ENCODE measurements at places on chromosomes 7 and 10.

- DNase-seq: no peak
Observed at GRCh38 chr10:22022257-22023032, 18.9 kb upstream of the DNAJC1 start.

- DNase-seq: no peak
Observed at GRCh38 chr7:43454936-43455518, 127.9 kb upstream of the STK17A start.

DNA sequence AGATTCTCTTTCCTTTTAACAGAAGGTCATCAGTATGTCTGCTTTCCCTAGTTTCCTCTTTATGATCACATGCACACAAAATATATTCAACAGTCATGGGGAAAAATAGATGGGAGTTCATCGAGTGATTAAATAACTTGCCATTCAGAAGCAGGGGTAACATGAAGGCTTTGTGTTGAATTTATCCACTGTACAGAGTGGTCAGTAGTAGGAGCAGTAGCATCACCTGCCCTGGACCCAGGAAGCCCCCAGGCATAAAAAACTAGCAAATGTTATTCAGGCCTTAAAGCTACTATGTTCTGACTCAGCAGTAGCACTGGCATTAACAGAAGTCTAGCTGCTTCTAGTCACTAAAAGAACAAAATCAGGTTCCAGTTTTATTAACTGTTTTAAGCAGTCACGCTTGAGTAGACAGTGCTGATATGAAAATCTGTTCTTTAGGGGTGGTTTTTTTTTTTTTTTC is 31.4 kb upstream of the FAM133B start:
- DNase-seq: no peak

DNA sequence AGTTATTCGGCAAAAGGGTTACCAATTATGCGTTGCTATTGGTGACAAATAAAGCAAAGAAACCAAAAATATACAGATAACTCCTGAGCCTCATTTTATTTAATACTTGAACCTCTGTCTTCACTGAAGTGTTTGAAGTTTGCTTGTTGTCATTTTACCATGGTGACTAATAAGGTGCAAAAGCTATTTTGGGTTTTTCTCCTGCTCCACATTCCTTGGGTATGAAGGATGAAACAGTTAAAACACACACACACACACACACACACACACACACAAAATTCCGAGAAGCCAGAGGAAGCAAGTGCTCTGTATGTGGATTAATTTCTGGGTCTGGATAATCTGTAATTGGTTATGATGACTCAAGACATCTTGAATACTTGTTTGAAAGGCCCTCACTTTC is 246.5 kb downstream of the COBL start:
- no peak for DNase-seq

DNA sequence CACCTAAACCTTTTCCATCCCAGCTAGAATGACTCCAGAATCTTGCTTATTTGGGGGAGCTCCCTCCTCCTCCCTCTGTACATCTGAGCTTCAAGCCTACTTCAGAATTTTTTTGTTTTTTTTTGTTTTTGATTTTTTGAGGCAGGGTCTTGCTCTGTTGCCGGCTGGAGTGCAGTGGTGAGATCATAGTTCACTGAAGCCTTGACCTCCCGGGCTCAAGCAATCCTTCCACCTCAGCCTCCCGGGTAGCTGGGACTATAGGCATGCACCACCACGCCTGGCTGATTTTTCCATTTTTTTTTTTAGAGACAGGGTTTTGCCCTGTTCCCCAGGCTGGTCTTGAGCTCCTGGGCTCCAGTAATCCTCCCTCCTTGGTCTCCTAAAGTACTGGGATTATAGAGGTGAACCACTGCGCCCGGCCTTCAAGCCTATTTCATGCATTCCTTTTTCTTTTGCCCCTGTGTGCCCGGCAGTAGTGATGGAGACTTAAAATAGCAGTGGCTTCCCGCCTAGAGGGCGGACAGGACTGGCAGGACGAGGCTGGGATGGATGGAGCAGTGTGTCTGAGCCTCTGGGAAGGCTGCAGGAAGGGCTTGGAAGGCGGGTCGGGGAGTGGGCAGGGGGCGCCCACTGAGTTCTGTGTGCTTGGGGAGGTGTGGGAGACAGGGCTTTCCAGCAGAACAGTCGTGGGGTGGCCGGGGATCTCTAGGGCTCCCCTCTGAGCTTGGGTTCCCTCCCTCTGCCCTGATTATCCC is 8.8 kb downstream of the CUX1 start:
- DNase-seq: no peak

- no peak for DNase-seq
Observed at GRCh38 chr10:92208736-92209135, 82.1 kb downstream of the CPEB3 start.

DNA sequence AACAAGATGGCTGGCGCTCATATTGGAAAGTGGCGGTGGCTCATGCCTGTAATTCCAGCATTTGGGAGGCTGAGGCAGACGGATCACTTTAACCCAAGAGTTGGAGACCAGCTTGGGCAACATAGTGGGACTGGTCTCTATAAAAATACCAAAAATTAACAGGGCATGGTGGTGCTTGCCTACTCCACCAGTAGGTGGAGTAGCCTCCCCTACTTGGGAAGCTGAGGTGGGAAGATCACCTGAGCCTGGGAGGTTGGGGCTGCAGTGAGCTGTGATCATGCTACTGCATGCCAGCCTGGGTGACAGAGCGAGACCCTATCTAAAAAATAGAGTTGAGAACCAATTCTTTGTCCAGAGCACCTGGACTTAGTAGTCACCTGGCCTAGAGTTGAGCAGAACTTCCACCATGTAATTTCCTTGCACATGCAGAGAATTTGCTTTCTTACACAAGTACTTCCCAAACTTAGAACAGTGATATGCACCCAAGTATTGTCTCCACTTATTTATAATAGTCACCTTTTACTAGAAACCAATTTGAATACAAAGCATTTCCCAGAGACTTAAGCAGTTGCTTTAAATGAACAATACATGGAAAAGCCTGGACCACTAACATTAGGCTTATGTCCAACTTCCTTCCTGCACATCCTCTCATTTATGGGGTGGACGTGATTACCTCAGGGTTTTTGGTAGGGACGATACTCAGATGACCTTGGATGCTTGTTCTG is 15.9 kb downstream of the LAMB4 start:
- DNase-seq: no peak

- no peak for DNase-seq
Observed at GRCh38 chr10:12835709-12836108, 165.8 kb downstream of the CCDC3 start.

DNA sequence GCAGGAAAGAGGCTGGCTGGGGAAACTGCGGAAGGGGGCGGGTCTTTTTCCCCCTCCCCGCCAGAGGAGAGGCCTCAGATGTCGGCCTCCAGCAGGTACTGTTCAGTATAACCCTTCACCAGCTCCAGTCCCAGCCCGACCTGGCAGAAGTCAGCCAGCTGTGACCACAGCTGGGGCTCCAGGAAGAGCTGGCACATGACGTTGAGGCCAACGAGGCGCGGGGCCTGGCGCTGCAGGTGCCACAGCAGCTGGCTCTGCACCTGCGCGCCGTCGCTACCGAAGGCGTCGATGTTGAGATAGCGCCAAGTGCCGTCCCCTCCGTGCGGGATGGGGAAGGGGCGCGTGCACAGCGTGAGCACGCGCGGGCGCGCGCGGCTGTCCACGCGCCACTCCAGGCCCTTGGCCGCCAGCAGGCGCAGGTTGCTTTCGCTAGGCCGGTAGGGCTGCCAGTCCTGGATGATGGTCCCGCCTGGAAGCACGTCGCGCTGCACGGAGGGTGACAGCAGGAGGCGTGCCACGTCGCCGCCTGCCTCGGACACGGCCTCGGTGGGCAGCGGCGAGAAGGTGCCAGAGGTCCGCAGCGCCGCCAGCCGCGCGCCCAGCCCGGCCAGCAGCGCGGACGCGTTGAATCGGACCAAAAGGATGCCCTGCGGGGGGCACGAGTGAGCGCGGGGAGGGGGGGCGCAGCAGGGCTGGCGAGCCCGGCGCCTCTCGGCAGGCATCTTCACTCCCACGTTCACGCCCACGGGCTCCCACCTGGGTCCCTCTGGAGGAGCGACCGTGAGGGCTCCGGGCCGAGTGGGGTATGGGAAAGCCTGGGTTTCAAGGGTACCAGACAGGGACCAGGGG is 6.9 kb upstream of the VGF start:
- no peak for DNase-seq

GRCh38 chr7:36677769-36678437 is 46.4 kb downstream of the AOAH start:
- DNase-seq: no peak

DNA sequence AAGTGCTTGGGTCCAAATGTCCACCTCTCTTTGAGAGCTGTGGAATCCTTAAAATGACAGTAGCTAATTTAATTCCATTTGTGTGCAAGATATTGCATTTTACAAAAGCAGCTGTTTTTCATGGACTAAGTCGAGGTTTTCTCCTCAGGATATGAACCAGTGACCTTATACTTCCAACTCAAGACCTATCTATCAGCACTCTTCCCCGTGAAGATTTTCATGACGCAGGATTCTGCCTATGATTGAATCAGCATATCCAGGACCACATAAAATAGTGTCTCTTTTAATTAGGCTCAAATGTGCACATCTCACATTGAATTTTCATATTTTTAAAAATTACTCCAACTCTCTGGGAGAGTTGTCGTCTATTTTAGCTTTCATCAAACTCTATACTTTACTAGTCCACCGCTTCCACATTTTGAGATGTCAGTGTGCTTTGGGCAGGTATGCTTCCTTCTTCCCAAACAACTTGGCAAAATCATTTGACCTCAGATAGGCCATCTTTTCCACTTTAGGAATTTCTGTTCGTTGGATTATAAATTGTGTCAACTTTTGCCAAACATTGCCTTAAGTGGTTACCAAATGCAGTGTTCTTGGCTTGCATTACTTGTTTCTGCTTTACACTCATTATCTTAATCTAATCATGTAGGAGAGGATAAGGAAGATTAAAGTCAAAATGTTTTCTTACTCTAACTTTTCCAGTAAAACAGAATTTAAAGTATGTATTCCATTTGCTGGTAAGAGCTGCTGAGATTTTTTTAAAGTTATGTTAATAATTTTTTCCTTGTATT is 39.4 kb downstream of the SEMA3A start:
- DNase-seq: no peak

DNA sequence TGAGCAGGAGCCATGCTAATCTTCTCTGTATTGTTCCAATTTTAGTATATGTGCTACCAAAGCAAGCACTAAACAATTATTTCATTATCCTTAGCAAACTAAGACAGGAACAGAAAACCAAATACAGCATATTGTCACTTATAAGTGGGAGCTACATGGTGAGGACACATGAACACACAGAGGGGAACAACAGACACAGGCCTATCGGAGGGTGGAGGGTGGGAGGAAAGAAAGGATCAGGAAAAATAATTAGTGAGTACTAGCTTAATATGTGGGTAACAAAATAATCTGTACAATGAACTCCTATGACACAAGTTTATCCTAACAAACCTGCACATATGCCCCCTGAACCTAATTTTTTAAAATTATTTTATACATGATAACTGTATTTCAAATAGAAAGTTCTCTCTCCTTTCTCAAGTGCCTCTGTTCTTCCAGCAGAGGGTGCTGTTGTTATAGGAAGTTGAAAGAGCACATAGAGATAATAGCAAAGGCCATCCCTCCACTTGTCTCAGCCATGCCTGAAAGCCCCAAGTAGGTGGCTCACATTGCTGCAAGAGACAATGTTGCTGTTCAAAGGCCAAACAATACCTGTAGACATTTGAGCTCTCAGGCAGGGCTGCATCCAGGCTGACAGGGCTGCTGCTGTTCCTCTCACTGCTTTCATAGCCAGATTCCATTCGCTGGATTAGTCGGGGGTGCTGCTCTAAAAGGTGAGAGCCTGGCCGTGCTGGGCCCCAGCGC is 33.4 kb upstream of the PPP3CB start:
- peak; percentile 8 for DNase-seq

DNA sequence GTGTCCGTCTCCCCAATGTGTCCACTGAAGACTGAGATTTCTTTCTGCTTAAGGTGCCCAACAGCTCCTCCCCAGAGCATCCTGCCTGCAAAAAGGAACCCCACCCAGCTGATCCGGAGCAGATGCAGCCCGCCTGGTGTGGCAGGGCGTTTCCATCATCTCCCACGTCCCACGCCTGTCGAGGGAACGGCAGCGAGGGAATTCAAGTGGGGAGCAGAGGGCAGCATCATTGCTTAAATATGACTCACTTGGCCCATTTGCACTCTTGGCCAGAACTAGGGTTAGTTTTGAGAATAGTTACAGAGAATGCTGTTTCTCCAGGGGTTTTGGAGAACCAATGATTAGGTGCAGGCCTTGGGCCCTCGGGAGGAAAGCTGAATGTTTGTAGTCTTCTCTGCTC is 20.8 kb downstream of the VWA2 start:
- no peak for DNase-seq

DNA sequence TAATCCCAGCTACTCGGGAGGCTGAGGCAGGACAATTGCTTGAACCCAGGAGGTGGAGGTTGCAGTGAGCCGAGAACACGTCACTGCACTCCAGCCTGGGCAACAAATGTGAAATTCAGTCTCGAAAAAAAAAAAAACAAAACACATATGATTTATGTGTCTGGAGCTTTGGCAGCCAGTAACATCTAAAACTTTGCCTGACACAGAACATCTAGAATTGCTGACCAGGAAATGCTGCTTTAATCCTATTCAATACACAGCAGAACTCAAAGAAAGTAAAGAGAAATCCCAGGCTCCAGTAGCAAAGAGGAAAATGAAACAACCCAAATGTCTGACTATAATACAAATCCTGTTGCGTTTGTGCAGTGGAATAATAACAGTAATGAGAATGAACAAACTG is 4.5 kb upstream of the CCDC6 start:
- DNase-seq: no peak

DNA sequence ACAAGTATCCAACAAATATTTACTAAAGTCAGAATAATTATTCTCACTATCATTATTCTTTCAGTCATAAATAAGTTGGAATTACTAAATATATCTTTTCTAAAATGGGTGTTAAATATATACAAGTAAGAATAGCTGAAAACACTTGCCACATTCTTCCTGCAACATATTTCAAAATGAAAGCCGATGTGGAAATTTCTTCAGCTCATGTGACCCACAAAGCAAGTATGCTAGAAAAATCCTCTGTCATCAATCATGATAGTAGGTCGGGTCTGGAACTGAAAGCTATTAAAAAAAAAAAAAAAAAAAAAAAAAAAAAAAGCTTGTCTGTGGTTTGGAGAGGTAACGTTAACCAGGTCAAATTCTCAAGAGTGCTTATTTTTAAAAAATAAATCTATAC is 344.7 kb downstream of the NEBL start:
- no peak for DNase-seq

- DNase-seq: no peak
Observed at GRCh38 chr10:42623929-42624328, 14.4 kb downstream of the ZNF33B start.

DNA sequence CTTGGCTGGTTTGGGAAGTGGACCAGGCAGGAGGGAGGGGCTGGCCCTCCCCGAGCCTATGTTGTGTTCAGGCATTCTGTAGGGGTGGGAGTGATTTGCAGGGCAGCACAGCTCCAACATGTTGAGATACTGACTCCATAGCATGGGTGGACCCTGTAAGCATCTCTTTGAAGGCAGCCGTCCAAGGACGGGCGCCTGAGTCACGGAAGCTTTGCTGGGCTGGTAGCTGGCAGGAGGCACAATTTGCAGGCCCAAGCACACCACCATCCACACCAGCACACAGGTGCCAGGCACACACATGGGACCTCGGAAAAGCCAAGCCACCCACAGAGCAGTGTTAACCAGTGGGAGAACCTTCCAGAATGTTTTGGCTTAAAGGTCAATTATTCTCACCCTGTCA is 505.1 kb upstream of the FOXK1 start:
- DNase-seq: no peak

- DNase-seq: no peak
Observed at GRCh38 chr7:108614896-108615295, 45.2 kb downstream of the DNAJB9 start.

All from HS-27A (cell line).